ENCODE measurements at places on chromosomes 4 and X. TPM values are rescaled to one million over a fixed set of nuclear protein-coding genes. Genes with fewer than 3 reads are reported as not detected.

The USP9X gene
- total RNA-seq = 32.2 TPM

The EDA gene
- total RNA-seq = 0.60 TPM

The PCDH10 gene
- 0.13 TPM for total RNA-seq

The RUFY3 gene
- 7.7 TPM for total RNA-seq

The CPEB2 gene
- total RNA-seq = 12.0 TPM

The HS3ST1 gene
- 0.34 TPM for total RNA-seq

The NSD2 gene
- total RNA-seq = 42.6 TPM

The FAM156B gene
- 8.8 TPM for total RNA-seq

The GPR82 gene
- total RNA-seq = not detected

The TRO gene
- 0.46 TPM for total RNA-seq

The FGF13 gene
- total RNA-seq = not detected

The NEUROG2 gene
- total RNA-seq = not detected

The RBMX gene
- total RNA-seq = 307 TPM
